ENCODE measurements at places on chromosomes 12 and 14.

GRCh38 chr14:94322648-94323570 lies at the start of gene SERPINA6:
Gene SERPINA6, minus strand, starts transcription at chr14:94323336. Its CDS starts 8,688 bp downstream, at chr14:94314648.
- DNase-seq, result no peak

DNA sequence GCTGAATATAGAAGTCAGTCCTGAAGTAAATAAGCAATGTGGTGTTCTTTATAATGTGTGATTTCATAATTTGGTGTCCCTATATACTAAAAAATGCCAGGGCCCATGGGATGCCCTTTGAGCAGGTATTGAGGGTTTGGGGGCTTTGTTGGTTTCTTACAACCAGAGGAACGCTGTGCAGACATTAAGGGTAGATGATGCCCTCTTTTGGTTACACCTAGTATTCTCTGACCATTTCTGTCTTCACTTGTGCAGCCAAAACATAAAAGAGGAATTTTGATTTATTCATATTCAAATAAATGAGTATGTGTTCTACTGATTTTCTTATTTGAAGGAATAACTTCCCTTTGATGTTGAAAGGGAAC lies 3.0 kb downstream of the LGR5 start:
- DNase-seq, result no peak

DNA sequence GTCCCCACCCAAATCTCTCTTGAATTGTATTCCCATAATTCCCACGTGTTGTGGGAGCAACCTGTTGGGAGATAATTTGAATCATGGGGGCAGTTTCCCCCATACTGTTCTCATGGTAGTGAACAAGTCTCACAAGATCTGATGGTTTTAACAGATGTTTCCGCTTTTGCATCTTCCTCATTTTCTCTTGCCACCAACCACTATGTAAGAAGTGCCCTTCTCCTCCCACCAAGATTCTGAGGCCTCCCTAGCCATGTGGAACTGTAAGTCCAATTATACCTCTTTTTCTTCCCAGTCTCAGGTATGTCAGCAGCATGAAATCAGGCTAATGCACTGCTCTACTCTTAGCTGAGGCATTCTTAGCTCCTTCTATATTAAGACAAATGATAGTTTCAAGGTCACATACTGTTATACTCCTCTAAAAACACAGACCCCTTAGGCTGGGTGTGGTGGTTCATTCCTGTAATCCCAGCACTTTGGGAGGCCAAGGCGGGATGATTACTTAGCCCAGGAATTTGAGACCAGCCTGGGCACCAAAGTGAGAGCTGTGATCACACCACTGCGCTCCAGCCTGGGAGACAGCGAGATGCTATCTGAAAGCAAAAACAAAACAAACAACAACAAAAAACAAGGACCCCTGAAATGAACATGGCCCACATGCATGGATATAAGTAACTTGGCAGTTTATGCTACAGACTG lies 3.6 kb downstream of the SCAF11 start:
- no peak for DNase-seq

- DNase-seq, result no peak
Measured at GRCh38 chr12:24252602-24253001, 303.1 kb upstream of the SOX5 start.

GRCh38 chr12:108693186-108693730 lies 38.1 kb downstream of the CORO1C start:
- no peak for DNase-seq

DNA sequence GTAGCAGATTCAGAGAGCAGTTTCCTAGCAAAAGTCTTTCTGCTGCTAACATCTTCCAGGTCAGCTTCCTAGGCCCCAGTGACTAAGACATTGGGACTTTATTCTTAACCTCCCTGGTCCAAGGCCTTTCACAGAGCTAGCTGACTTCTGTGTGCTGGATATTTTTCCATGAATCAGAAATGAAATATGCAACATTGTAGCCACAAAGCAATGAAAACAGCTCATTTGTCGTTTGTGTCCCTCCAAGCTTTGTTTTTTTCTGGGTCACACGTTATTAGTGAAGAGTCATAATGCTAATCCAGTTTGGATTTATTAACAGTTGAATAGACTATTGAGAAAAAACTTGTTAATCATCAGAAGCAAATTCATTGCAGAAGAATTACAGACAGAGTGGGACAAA lies 82.4 kb downstream of the ARF6 start:
- no peak for DNase-seq

DNA sequence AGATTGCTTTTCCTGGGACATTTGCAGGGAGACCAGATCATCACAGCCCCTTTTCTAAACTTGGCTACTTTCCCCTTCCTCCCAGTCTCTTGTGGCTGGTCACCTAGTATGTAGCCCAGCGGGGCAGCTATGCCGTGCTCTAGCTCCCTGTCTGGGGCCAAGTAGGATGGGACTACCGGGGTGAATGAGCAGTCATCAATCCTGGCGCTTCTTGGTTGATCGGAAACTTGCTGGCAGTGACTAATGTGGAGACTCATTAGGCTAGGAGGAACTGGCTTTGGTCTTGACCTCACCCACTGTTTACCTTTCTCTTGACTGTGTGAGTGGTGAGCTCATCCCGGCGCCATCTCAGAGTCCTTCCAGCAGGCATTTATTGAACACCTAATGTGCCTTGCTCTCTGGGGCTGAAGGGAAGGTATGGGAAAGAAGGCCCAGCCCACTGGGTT lies 15.9 kb downstream of the PLEKHG3 start:
- no peak for DNase-seq

DNA sequence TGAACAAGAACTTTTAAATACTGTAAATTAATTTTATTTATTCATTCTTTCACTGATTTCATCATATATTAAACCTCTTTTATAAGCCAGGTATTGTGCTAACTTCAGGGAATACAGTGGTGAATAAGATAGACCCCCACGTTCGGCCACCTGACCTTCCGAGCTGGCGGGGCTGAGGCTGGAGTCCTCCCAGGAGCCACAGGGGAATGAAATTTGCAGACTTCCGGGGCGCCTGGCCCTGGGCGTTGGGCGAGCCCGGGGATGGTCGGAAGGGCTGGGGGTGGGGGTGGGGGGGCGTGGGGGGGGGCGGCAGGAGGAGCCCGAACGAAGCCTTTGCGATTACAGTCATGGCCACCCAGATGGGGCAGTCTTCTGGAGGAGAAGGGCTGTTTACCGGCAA lies 383.4 kb downstream of the PAWR start:
- DNase-seq, result no peak
